ENCODE measurements at places on chromosomes 13 and 19.

GRCh38 chr13:31001647-31002046 is 69.2 kb downstream of the TEX26 start:
- DNase-seq = no peak

DNA sequence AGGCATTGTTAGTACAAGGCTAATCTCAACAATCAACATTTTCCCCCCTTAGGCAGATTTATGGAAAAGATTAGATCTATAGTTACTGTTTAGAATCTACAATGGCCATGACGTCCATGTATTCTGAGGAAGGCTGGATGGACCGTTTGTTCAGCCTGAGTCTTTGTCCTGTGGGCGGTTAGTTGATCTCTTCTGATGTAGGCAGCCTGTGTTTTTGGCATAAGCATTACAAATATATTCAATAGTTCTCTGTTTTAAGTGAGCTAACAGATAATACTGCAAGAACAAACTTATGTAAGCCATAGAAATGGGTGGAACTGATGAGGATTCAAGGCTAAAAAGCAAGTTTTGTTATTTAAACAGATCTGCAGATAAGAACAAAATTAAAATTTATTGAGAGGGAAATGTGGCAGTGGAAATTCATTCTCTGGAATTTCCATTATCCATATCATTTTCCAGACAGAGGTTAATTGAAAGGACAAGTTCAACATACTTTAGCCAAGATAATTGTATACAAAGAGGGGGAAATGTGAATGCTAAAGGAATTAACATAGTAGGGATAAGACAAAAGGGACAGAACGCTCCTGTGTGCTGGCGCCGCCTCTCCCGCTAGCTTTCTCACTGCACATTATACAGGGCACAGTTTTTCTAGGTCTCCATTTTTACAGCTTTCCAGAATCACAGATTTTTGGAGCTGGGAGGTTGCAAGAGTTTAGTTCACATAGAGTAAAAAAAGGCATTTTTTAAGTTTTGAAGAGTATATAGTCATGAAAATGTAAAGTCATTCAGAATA is 48.6 kb downstream of the FAM124A start:
- no peak for DNase-seq

DNA sequence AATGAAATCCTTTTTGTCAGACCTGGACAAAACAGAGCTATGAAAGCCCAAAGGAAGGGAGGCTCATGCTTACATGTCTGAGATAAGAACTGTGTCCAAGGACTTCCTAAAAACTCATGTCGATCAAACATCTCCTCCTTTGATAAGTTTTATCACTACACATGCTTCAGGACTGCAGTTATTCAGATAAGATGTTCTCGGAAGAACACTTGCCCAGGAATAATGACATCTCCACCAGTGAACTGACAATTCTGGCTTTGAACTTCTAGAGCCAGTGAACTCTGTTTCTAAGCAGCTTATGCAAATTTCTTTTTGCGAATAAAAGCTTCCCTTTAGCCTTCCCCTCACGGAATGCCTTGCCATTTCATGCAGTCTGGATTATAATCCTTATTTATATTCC is 561.6 kb downstream of the TBC1D4 start:
- no peak for DNase-seq

DNA sequence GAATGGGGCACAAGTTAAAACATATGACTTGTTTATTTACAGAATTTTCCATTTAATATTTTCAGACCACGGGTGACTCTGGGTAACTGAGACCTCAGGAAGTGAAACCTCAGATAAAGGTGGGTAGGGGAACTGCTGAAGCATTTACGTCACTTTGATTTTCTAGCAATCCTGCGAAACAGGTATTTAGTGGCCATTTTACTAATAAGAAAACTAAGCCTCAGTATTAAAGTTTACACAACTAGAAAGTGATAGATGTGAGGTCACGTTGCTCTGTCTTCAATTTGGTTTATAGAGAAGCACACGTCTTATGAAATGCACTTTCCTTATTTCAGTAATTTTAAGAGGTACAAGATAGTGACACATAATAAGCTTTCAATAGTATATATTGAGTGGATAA is 402.8 kb downstream of the FGF9 start:
- DNase-seq = no peak

- no peak for DNase-seq
These were observed 1.7 kb downstream of the DMWD start for GRCh38 chr19:45790942-45791341.

DNA sequence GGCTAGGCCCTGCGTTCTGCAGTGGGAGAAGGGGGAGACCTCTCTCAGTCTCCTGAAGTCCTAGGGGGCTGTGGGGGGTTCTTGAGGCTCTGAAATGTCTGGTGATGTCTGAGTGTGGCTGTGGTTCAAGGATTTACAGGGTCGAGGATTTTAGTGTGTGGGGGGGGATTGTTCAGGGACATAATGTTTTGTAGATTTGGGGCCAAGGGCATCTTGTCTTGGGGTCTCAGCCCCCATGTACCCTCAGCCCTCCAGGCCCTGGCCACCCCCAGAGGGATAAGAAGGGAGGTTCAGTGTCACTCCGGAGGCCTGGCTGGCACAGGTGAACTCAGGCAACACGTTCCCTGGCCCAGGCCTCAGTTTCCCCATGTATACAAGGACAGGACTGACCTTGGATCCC is 2.4 kb upstream of the APC2 start:
- no peak for DNase-seq

GRCh38 chr13:80591976-80592740 is 251.2 kb upstream of the SPRY2 start:
- no peak for DNase-seq

GRCh38 chr19:58385891-58386575 is 1.0 kb upstream of the RPS5 start:
- DNase-seq = no peak

DNA sequence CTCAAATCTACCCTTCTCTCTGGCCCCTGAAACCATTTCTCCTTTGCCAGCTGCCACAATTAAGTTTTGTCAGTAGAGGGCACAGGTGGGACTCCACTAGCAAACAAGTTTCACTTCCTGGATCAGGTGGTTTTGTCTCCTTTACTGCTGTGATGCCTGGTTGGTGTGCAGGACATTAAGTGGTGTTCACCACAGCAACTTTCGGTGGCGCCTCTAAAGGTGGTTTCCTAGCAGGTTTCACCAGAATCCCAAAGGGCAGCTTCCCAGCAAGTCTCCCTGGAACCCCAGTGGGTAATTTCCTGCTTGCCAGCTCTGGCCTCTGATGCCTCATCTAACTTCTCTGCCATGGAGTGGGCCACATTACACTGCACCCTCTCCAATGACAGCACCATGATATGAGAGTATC is 16.6 kb downstream of the MED4 start:
- DNase-seq = no peak

DNA sequence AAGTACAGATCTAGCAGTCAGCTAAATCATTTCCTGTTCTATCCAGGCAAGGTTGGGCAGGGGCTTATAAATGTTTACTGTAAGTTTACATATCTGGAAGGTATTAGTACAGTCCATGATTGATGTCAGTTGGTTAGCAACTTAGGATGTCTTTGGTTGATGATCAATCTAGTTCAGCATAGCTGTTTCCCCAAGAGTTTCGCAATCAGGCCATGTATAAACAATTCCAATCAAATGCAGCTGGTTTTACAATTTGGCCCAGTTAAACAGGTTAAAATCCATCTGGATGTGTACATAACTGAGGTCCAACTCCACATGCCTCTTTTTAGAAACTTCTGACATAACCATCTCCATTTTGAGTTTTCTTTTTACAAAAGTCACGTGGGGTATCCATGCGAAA is 6.9 kb downstream of the ZNF221 start:
- DNase-seq = no peak

DNA sequence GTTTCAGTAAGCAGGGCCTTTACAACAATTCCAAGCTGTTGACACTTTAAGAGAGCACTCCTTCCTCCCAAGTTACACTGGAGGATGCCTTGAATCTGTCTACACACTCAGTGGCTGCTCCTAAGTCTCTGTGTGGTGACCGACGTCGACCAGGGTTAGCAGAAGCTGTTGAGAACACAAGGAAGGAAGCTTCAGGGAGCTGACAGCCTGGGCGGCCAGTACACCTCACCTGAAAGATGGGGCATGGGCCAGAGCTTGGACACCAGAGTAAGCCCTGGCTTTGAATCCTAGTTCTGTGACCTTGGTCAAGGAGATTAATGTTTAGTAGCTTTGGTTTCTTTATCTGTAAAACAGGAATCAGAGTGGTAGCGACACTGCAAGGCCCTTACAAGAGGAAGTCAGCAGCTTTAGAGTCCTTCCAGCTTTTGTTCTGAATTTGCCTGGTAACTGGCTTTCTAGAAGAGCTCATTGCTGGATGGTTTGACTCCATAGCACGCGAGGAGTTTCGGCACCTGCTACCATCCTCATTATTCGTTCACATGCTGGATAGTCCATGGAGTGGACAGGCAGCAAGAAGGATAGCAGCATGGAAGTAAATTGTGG is 214.2 kb downstream of the FGF9 start:
- DNase-seq = no peak

DNA sequence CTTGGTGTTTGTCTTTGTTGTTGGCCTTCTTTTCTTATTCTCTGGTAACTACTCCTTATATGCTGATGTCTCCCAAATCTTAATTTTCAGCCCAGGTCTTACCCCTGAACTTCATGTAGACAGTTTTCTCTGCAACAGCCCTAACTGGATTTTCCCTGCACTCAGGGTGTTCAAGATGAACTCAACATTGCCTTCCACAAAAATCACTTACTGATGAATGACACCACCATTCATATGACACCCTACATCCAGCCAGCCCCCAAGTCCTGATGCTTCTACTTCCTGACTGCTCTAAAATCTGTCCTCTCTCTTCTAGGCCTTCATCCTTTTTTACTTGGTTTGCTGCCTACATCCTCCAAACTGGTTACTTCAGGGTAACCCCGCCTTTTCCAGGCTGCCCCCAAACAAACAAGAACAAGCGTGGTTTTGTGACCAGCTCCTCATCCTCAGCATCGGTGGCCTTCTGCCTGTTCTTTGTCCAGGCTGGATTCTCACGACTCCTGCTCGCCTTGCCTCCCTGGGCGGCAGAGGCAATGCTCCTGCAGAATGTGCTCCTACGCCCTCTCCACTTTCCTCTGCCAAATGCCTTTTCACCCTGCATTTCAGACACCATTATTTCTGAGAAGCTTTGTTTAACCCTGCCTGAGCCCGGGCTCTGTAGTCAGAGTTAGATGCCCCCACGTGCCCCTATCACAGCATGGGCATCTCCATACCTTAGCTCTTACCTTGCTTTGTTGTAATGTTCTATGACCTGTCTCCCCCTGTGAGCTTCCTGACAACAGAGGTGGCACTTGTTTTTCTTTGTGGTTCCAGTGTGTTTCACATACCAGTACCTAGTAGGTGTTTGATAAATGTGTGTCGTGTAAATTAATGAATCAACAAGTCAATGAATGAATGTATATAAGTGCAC is 61.8 kb downstream of the WDFY2 start:
- DNase-seq = no peak

DNA sequence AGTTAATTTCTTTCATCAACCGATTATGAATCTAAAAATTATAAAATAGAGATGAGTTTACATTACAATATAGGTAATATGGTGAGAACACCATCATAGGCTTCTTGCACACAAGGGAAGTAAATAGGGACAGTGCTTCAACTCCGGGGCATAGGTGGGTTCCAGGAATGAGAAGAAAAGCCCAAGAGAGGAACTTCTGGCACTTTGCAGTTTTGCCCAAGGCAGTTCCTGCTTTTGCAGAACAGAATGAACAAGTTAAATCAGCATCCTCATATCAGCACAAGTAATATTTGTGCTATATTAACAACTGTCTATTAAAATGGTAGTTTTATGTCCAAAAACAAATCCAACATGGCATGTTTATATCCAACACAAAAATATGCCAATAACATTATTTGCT is 60.1 kb downstream of the DACH1 start:
- DNase-seq = no peak

- DNase-seq = no peak
These were observed 1162.3 kb downstream of the SLITRK1 start for GRCh38 chr13:82719987-82720386.

DNA sequence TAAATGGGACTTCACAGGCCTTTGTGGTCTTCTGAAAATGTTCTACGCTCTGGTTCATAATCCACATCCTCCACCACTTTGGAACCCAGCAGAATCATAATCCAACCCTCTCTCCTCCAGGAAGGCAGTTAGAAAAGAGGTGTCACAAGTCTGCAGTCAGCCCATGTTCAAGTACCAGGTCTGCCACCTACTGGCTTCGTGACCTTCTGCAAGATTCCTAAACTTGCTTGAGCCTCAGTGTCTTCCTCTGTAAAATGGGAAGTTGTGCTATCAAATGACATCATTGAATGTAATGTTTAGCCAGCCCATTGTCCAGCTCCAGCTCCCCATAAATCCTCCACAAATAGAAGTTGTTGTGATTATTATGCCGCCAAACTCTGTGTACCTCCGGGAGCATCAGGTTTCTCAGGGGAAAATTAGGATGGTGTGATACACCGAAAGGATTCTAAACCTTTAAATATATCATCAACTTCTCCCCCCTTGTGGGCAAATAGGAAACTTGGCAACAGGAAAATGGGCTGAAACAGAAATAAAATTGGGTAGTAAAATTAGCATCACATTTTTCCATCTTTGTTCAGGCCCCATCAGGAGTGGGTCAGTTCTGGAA is 109.7 kb downstream of the NUFIP1 start:
- no peak for DNase-seq

GRCh38 chr19:29537181-29537580 is 11.4 kb downstream of the VSTM2B start:
- DNase-seq = no peak

- no peak for DNase-seq
These were observed 138.5 kb upstream of the DACH1 start for GRCh38 chr13:72005455-72005854.

- no peak for DNase-seq
These were observed 509.9 kb upstream of the GPC6 start for GRCh38 chr13:92716749-92717148.

DNA sequence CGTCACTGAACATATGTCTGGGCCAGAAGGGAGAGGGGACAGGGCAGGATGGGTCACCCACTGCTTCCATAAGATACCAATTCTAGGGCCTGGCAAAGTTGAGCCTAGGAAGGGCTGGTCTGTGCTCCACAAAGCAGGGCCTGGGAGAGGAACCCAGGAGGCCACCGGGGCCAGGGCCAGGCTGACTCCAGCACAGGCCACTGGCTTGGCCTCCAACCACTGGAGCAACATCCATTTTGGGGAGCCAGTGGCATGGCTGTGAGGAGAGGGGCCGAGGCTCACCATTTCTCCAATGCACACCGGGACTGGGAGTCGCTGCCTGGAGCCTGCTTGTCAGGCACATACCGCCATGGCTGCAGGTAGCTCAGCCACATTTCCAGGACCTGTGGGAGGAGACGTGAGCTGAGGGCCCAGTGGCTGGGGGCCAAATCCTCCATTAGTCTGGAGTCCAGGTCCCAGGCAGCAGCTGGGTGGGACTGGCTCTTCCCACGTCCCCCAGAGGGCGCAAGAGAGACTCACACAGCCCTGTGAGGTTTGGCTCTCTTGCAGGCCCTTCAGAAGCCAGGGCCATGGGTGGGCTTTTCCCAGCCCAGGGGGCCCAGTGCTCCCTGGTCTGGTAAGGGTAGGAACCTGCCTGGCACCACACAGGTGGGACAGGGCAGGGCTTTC is 27.7 kb downstream of the TUBA3C start:
- no peak for DNase-seq

GRCh38 chr19:18014197-18014596 is 6.2 kb downstream of the ARRDC2 start:
- DNase-seq = no peak

Measured in activated CD4-positive, CD25-positive, alpha-beta regulatory T cell treated with anti-CD3 and anti-CD28 coated beads, Interleukin-2, amount 50 U/mL, for 72 hours (primary cell).